ENCODE measurements at places on chromosomes 4 and X.

DNA sequence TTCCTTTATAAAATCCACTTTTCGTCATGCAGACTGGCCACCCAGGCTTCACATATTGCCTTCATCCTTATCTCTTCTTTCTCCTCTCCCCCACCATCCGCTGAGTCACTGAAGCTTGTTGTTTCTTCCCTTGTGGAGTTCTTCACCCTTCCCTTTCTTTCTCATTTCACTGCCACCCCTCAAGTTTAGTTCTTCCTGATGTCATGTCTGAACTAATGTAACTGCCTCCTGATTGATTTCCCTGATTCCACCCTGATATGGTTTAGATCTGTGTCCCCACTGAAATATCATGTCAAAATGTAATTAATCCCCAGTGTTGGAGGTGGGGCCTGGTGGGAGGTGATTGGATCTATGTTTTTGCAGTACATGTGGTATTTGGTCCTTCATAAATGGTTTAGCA, 151.4 kb downstream of the CPEB2 start:
- H3K27me3 ChIP-seq, result no peaks in the 10 kb centered on the region
- H3K27ac ChIP-seq, result no peak overlapping the region
- H3K4me1 ChIP-seq, result peaks cover 11% of the 10 kb centered on the region

GRCh38 chr4:81663368-81663767, 191.7 kb upstream of the RASGEF1B start:
- DNase-seq, result no peak
- H3K27me3 ChIP-seq, result no peaks in the 10 kb centered on the region
- H3K4me1 ChIP-seq, result peaks cover 1% of the 10 kb centered on the region
- H3K4me3 ChIP-seq, result no peak overlapping the region
- peak overlapping the region; percentile 82 for H3K27ac ChIP-seq
- H3K36me3 ChIP-seq, result no peaks in the 10 kb centered on the region

DNA sequence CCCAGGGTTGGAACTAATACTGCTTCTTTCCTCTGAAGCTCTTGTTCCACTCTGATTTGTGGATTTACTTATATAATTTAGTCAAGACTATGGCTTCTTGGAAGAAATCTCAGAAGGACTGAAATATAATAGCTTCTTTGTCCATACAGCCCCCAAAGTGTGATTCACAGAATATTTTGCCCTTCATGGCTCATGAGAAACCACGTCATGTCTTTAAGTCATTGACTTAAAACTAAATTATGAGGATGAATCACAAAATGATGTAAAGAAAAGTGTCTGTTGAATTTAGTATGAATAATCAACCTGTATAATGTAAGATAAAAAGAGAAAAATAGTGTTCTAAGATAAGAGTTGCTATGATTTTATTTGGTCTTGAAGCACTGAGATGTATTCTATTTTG, 43.3 kb upstream of the AGA start:
- H3K27me3 ChIP-seq, result no peaks in the 10 kb centered on the region
- no peak overlapping the region for H3K4me3 ChIP-seq
- no peak overlapping the region for H3K27ac ChIP-seq
- no peaks in the 10 kb centered on the region for H3K36me3 ChIP-seq
- H3K4me1 ChIP-seq, result no peaks in the 10 kb centered on the region

- H3K27me3 ChIP-seq, result no peaks in the 10 kb centered on the region
- no peaks in the 10 kb centered on the region for H3K36me3 ChIP-seq
- no peak for DNase-seq
- no peak overlapping the region for H3K4me3 ChIP-seq
- no peak overlapping the region for H3K27ac ChIP-seq
- peaks cover 18% of the 10 kb centered on the region for H3K4me1 ChIP-seq
Measured at GRCh38 chrX:128931071-128931470, 592.2 kb downstream of the SMARCA1 start.

GRCh38 chrX:120781403-120781802, 94.3 kb downstream of the CT47B1 start:
- no peak overlapping the region for H3K27ac ChIP-seq
- H3K4me1 ChIP-seq, result no peaks in the 10 kb centered on the region
- no peak for DNase-seq
- no peaks in the 10 kb centered on the region for H3K27me3 ChIP-seq
- H3K36me3 ChIP-seq, result no peaks in the 10 kb centered on the region
- H3K4me3 ChIP-seq, result no peak overlapping the region

DNA sequence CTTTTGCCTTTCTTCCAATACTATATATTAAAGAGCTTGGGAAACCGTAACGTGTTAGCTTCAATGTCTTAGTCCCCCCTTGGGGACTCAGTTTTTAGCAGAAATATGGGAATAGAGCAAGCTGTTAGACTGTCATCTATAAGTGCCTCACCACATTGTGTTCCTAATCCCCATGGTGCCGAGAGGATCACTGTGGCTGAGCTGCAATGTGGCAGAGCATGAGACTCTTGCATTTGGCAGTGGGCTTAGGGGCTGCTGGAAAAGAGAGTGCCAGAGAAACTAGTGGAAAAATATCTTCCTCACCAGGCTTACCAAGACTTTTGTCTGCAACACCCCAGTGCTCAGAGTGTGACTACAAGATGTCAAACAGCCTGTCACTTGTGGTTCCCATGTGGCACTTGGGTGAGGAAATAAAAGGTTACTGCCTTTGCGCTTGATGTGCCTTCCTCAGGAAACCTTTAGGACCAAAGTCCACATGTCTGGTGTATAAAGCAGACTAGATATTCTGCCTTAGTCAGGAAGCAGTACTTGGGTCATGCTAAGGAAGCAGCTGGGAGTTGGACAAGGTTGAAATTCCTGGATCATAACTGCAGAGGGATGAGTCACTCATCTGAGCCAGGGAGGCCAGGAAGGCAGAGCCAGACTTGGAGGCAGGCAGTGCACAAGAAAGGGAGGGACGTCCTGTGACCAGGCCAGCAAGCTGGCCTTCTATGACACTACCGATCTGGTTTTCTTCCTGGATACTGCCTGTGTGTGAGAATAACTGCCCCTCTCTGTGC, 9.7 kb upstream of the MAGEA4 start:
- no peaks in the 10 kb centered on the region for H3K36me3 ChIP-seq
- no peak for DNase-seq
- no peaks in the 10 kb centered on the region for H3K27me3 ChIP-seq
- H3K4me1 ChIP-seq, result no peaks in the 10 kb centered on the region
- H3K27ac ChIP-seq, result no peak overlapping the region
- H3K4me3 ChIP-seq, result no peak overlapping the region

DNA sequence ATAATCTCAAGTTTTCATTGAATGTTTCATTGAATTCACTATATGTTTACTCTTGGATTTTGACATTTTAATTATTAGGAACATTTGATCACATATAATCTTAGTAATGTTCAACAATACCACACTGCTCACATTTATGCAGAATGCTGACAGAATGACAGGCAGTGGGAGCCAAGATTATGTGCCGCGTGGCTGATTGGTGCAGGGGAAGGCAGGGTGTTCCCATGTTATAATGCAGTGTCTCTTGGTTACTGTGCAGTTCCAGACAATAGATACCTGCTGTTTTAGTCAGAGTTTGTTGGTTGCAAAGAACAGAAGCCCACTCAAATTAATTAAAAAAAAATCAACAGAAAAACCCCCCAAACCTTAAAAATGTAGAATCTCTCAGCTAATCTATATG, 33.0 kb downstream of the FHIP1A start:
- DNase-seq, result no peak
- H3K4me1 ChIP-seq, result no peaks in the 10 kb centered on the region
- H3K4me3 ChIP-seq, result no peak overlapping the region
- H3K36me3 ChIP-seq, result no peaks in the 10 kb centered on the region
- H3K27ac ChIP-seq, result no peak overlapping the region

DNA sequence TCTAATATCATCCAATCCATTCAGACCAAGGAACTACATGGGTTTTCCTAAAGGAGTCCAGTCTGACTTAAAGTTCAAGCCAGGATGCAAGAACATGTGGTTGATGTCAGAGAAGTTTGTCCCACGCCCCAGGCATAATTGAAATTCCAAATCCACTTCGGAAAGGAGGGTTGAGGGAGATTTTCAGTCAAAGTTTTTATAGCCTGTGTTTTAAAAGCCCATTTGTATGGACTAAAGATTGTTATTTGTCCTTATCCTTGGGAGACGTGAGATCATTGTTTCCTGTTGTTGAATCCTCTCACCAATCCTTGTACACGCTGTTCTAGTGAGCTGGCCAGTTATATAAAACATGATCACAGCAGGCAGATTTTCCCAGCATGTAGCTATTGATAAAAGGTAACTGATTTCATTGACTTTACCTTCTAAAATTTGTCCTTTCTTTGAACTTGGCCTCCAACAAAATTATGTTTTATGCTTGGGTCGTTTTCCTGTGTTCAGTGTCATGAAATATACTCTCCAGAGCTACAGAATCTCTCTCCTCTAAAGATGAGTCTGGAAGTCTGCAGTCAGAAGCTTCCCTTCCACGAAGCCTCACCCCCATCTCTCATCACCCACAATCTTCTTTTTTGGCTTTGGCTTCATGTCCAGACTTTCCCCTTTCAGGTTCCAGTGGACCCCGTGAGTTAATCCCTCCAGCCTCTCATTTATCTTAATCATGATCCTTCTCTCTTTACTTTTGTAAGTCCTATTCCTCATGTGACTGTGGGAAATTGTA, 92.9 kb downstream of the ATP10D start:
- H3K27ac ChIP-seq, result peak overlapping the region; percentile 16
- no peaks in the 10 kb centered on the region for H3K4me1 ChIP-seq
- no peak overlapping the region for H3K4me3 ChIP-seq
- no peaks in the 10 kb centered on the region for H3K27me3 ChIP-seq

- H3K36me3 ChIP-seq, result peaks cover 43% of the 10 kb centered on the region
- DNase-seq, result no peak
- H3K27ac ChIP-seq, result no peak overlapping the region
- H3K27me3 ChIP-seq, result no peaks in the 10 kb centered on the region
Measured at GRCh38 chr4:108635070-108635655, 14.8 kb downstream of the RPL34 start.

GRCh38 chrX:34401411-34401810, 255.7 kb downstream of the TMEM47 start:
- H3K4me3 ChIP-seq, result no peak overlapping the region
- no peak overlapping the region for H3K27ac ChIP-seq
- H3K27me3 ChIP-seq, result no peaks in the 10 kb centered on the region
- H3K36me3 ChIP-seq, result no peaks in the 10 kb centered on the region

DNA sequence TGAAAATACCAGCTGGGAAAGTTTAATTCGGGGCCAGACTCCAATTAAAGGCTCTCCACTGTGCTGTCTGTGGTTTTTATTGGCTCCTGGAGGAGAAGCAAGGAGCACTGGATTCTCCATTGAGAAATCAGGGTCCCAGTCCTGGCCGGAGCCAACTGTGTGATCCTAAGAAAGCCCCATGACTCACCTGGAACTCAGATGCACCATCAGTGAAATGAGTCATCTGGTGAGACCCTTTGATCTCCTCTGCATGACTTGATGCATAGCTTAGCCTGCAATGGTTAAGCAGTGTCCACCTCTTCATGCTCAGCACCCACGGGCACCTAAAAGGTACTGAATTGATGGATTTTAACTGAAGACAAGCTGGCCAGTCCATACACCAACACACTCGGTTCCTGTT, 119.2 kb upstream of the VCX3B start:
- H3K4me3 ChIP-seq, result no peak overlapping the region
- no peaks in the 10 kb centered on the region for H3K4me1 ChIP-seq
- no peaks in the 10 kb centered on the region for H3K36me3 ChIP-seq
- DNase-seq, result no peak

DNA sequence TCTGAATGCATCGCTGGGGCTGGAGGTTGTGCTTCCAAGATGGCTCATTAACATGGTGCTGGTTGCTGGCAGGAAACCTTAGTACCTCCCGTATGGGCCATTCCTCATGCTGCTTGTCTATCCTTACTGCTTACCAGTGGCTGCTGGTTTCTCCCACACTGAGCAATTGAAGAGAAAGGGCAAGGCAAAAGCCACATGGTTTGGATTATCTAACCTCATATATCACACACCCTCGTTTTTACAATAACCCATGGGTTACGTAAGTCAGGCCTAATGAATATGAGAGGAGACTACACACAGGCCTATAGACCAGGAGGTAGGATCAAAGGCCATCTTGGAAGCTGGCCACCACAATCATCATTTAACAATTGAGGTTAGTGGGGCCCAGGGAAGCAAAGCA, 141.8 kb upstream of the EDNRA start:
- DNase-seq, result no peak
- H3K4me3 ChIP-seq, result no peak overlapping the region
- H3K27me3 ChIP-seq, result no peaks in the 10 kb centered on the region
- no peaks in the 10 kb centered on the region for H3K36me3 ChIP-seq
- no peaks in the 10 kb centered on the region for H3K4me1 ChIP-seq
- H3K27ac ChIP-seq, result no peak overlapping the region

GRCh38 chrX:121761845-121762244, 714.4 kb downstream of the GLUD2 start:
- no peaks in the 10 kb centered on the region for H3K36me3 ChIP-seq
- no peaks in the 10 kb centered on the region for H3K27me3 ChIP-seq
- DNase-seq, result no peak
- no peaks in the 10 kb centered on the region for H3K4me1 ChIP-seq

- H3K36me3 ChIP-seq, result no peaks in the 10 kb centered on the region
- H3K4me3 ChIP-seq, result no peak overlapping the region
- H3K4me1 ChIP-seq, result no peaks in the 10 kb centered on the region
- H3K27me3 ChIP-seq, result no peaks in the 10 kb centered on the region
- no peak for DNase-seq
Measured at GRCh38 chrX:7351926-7352325, 204.0 kb upstream of the PUDP start.

GRCh38 chrX:150352114-150352513, 11.0 kb upstream of the MAMLD1 start:
- no peaks in the 10 kb centered on the region for H3K36me3 ChIP-seq
- no peak overlapping the region for H3K4me3 ChIP-seq
- H3K27me3 ChIP-seq, result no peaks in the 10 kb centered on the region
- H3K27ac ChIP-seq, result no peak overlapping the region

DNA sequence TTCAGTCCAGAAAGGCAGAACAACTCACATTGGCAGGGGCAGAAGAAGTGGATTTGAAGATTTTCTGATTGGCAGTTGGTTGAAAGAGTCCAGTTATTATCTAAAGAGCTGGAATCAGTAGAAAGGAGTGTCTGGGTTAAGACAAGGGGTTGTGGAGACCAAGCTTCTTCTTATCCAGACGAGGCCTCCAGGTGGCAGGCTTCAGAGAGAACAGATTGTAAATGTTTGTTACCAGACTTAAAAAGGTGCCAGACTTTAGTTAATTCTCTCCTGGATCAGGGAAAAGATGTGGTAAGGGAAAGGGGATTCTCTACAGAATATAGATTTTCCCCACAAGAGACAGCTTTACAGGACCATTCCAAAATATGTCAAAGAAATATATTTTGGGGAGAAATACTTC, 36.7 kb upstream of the TLR3 start:
- H3K4me3 ChIP-seq, result no peak overlapping the region
- H3K27ac ChIP-seq, result no peak overlapping the region
- H3K36me3 ChIP-seq, result no peaks in the 10 kb centered on the region

DNA sequence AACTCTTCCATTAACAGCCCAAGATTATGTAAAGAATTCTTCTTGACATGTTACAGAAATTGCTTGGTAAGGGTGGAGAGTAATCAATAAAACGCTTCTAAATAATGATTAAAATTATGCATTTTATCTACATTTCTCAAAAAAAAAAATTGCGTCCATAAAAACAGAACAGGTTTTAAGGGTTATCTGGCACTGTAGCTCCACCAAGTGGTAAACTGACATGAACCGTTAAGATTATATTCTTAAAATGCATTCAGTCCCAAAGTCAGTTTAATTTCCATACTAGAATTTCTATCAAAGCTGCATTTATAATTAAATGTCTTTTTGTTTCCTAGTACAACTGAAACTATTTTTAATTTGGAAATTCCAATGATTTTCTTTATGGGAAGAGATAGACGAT, 214.0 kb upstream of the UGT8 start:
- H3K4me1 ChIP-seq, result no peaks in the 10 kb centered on the region
- H3K27me3 ChIP-seq, result no peaks in the 10 kb centered on the region
- no peak overlapping the region for H3K4me3 ChIP-seq
- DNase-seq, result no peak
- H3K36me3 ChIP-seq, result no peaks in the 10 kb centered on the region
- H3K27ac ChIP-seq, result no peak overlapping the region
